ENCODE measurements at places on chromosomes 4 and X.

GRCh38 chrX:129663171-129663570, 8.4 kb upstream of the APLN start:
- no peak for DNase-seq

DNA sequence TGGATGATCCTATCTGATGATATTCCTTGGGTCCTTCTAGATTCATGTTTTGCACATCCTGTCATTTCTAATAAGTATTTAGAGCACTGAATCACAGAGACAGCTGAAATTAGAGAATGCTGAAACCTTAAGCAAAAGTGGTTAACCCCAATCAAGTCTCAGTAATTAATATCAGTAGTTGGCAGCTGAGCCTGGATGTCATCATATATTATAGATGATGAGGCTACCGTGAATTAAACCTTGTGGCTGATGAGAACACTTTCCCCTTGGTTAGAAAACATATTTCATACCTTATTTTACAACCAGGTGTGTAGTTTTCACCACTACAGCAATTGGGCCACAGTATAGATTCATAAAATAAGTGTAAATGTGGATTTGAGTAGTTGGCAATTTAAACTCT, 499.0 kb downstream of the PDGFC start:
- DNase-seq: no peak

- no peak for DNase-seq
Measured at GRCh38 chr4:156970501-156971164, 966 bp downstream of the PDGFC start.

- no peak for DNase-seq
Measured at GRCh38 chrX:116436358-116436816, at the start of gene SLC6A14. Gene SLC6A14 (plus strand): TSS chrX:116436606. CDS start chrX:116436710, 104 bp downstream.

DNA sequence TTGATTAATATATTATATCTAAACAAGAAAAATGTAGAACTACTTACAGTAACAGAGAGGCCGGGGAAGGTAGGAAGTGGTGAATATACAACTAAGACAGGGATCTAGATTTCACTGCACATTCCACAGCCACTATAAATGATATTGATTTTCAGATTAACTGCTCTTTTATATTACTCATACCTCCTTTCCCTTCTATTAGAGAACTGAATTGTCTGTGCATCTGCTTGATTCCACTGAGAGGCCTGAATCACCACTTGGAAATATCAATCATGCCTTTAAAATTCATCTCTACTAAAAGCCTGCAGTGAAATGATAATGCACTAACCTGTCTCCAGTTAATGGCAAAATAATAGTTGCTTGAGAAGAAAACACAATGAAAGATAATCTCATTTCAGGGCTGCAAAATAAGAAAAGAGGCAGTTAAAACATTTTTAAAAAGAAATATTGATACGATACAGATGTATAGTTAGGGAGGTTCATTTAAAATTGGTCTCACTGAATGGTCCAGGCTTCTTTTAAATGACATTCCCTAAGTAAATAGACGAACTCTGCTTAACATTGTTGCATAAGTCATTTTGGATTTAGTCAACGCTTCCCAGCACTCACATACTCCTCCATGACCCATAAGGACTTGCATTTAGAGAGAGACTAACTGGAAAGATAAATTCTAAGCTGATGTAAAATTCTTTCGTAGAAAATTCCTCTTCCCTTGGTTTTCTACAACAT, 3.8 kb downstream of the ANTXR2 start:
- no peak for DNase-seq

DNA sequence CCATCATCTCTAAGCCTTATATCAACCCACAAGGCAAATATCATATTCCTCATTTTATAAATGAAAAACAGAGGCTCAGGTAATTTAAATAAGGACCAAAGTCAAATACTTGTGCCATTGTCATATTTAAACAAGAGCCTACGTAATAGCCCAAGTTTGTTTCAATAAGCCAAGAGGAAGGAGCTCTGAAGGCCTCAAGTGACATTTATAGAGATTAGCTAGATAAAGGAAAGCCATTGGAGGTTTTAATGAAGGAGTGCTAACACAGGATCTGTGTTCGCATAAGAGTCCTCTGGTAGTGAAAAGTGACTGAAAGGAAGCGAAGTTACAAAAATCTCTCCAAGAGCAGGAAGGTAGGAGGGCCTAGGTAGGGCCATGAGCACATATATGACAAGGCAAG, 384.9 kb upstream of the NOCT start:
- no peak for DNase-seq

- DNase-seq: no peak
Measured at GRCh38 chr4:21113496-21114223, 413.4 kb downstream of the PACRGL start.

GRCh38 chr4:179116011-179116410, 1673.8 kb upstream of the AGA start:
- no peak for DNase-seq

- no peak for DNase-seq
Measured at GRCh38 chrX:35289952-35290351, 347.4 kb downstream of the FAM47B start.

GRCh38 chr4:78616046-78616498, 64.5 kb downstream of the ANXA3 start:
- DNase-seq: no peak

- DNase-seq: no peak
Measured at GRCh38 chr4:95232358-95233156, 316.2 kb downstream of the UNC5C start.

DNA sequence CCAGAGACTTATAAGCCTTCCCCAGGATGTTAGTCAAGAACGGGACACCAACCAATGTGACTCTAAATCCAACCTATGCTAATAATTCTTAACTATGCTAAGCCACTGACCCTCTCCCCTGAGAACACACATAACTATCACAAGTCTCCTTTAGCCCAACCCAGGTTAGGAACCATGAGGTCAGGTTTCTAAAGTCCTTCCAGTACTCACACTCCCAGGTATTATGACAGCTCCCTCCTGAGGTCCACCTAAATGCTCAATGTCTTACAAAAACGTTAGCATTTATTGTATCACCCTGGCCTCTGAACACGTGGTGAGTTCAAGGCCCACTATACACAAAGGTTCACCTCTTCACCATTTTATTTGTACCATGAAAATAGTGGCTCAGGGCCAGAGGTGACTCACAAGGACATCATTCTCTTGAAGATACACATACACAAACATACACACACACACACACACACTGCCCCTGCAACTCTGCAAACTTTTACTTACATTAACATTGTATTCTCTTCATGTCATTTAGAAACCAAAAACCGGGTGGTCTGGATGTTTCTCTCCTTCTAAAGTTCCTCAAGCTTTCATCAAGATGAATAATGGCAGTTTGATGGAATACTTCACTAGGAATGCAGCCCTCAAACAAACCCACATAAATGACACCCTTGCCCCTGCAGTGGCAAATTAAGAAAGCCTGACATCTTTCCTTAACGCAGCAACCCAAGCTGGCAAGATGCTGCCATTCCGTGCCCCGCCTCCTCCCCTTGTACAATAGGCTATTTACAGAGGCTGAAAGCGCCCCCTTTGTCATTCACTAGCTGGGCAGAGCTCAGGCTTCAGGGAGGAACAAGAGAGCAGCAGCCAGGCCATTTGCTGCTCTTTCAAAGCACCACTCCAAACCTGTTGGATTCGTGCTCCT, 17.7 kb downstream of the ACSL1 start:
- no peak for DNase-seq

DNA sequence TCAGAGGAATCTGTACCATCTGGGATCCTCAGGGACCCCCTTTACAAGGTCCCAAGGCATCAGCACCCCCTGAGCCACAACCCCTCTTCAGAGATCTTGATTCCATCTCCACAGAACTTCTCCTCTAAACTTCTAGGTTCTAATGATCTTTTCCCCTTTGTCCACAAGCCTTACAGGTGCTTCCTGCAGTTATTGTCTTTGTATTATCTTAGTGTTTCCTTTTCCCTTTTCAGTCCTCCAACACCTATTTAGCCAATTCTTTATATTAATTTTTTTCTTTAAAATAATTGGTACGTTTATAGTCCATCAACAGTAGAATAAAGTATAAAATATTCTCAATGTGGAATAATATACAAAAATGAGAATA, 35.2 kb upstream of the FAM241A start:
- no peak for DNase-seq

- no peak for DNase-seq
Measured at GRCh38 chr4:78863254-78863869, 75.9 kb downstream of the PAQR3 start.

- no peak for DNase-seq
Measured at GRCh38 chr4:186264660-186265059, 1.3 kb upstream of the F11 start.

DNA sequence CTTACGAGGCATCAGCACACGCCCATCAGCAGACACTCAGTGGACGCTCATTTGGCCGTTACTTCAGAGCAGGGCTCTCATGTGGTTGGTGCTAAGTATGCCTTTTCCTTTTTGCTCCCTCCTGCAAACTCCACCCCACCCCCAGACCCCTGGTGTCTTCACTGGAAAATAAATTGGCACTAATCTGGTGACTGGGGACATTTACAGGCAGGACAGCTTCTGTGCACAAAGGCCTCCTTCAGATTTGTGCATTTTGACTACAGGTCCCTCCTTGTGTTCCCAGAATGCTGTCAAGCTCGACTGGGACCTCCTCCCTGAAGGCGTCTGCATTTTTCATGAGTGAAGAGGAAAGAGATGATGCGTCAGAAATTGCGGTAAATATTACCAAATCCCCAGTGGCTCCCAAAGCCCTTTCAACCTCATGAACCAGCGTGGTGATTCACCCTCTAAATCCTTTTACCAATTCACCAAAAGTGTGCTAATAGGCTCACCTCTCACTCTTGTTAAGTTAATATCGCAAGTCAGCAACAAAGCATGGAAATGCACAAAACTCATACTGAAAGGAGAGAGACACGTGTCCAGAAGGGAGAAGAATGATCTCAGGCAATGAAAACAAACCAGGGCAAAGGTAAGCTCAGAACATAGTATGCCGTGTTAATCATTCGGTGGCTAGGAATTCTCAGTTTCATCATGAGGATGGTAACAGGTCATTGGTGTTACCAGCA, 119.0 kb downstream of the NKX6-1 start:
- DNase-seq: no peak

DNA sequence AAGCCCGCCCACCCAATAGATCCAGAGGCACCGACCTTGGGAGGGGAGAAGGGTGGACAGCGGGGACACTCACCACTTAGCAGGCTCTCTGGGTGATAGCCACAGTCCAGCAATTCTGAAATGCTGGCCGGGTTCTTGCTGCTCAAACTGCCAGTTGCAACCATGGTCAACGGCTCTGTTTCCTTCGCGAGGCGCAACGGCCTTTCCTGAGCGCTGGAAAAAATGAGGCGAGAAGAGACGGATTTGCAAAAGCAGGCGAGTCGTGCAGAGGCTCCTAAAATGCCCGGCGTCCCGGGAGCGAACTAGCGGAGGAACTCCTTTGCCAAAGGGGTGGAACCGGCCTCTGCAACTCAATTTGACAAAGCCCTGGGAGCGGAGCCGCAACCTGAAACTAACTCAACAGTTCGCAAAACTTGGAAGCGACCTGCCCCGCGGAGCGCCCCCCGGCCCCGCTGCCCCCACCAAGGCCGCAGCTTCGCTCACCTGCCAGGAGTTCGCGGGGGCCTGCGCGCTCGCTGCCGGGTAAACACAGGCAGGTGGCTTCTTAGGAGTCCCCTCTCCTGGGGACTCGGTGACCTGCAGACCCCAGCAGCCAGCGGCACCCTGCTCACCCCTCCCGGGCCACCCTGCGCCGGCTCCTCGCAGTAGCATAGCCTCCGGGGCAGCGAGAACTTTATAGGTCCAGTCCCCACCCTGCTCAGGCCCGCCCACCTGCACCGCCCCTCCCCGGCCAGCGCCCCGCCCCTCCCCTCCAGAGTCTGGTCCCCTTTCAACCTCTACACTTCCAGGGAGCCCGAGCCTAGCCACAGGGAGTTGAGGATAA, at the start of gene DDIT4L:
Gene DDIT4L (minus strand): TSS at position 649 of the 823 bp plus-strand sequence. CDS start 485 bp downstream, at position 164.
- DNase-seq: no peak

- no peak for DNase-seq
Measured at GRCh38 chr4:120286813-120287212, 220.2 kb upstream of the MAD2L1 start.

GRCh38 chr4:13432453-13432852, 51.7 kb downstream of the RAB28 start:
- DNase-seq: no peak

DNA sequence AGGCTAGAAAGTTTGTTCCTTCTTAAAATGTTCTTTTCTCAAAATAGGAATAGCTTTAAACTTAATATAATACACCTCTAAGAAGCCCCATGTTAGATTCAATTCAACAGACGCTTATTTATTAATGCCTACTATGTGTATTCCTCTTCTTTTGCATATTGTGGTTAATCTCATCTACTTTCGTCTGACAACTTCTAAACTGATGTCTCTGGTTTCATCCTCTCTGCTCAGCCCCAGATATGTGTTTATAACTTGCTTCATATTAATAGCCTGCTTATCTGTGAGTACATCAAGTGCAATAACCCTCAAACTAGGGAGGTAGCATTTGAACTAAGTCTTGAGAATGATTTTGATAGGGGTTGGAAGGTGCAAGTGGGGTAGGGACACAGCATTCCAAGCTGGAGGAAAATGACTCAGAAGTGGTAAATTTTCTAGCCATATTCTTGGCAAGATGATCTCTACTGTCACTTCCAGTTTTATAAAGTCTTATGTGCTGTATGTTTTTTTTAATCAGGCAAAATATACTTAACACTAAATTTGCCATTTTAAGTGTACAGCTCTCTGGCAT, 37.0 kb downstream of the STK26 start:
- no peak for DNase-seq

GRCh38 chr4:83382850-83383249, 48.2 kb upstream of the HPSE start:
- DNase-seq: no peak

DNA sequence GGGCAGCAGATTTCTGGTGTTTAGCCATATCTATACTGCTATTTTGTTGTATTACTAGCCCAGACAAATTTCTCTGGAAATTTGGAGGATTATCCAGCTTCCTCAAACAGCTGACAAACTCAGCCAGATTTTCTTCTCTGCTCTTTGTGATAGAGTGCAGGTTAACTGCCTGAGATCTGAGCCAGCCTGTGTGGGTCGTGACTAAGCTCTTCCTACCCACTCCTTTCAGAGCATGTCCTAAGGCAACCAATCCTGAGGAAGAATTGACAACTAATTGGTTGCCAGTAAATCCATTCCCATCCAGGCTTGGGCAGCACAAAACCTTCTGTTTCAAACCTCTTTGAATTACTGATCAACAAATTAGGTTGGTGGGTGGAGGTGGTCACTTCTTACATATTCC, 2.5 kb upstream of the GABRA2 start:
- DNase-seq: no peak

GRCh38 chrX:26286836-26287235, 70.9 kb downstream of the MAGEB5 start:
- DNase-seq: no peak

- no peak for DNase-seq
Measured at GRCh38 chr4:110175634-110176033, 22.8 kb downstream of the ELOVL6 start.

DNA sequence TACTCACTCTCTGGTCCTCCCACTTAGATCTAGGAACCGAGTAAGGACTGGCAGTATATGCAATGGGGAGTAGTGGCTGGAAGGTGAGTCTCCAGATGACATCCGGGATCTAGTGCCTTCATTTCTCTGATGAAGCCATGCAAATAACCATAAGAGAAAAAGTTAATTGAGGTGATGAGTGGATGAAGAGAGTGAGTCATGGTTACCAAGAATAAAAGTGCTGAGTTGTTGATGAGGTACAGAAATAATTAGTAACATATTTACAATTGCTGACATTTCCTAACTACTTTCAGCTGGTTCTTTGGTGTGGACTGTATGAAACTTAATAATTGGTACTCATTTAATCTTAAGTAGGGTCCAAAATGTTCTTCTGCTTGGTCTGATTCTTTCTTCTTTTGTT, 146.7 kb upstream of the PITX2 start:
- DNase-seq: no peak
